Forelimb muscle (tissue), 1 donor: ENCODE measurements at places on chromosomes 4 and X. TPM values are rescaled to one million over a fixed set of nuclear protein-coding genes. Genes with fewer than 3 reads are reported as not detected.

GPRASP3 gene
- polyA plus RNA-seq, result 7.0 TPM

CLGN gene
- polyA plus RNA-seq, result 2.6 TPM

CENPE gene
- polyA plus RNA-seq, result 4.3 TPM

EPGN gene
- 0.32 TPM for polyA plus RNA-seq

CT83 gene
- polyA plus RNA-seq, result not detected

WDR1 gene
- polyA plus RNA-seq, result 169 TPM

S100P gene
- 0.67 TPM for polyA plus RNA-seq

ATP6AP2 gene
- polyA plus RNA-seq, result 59.7 TPM

PNMA6A gene
- 2.2 TPM for polyA plus RNA-seq

HSFX2 gene
- 0.18 TPM for polyA plus RNA-seq

SPANXN2 gene
- polyA plus RNA-seq, result not detected

ODAM gene
- not detected for polyA plus RNA-seq

PLXNA3 gene
- 39.1 TPM for polyA plus RNA-seq

SPANXN3 gene
- polyA plus RNA-seq, result not detected

SORBS2 gene
- polyA plus RNA-seq, result 21.3 TPM

ZFP92 gene
- polyA plus RNA-seq, result 0.90 TPM

TIGD4 gene
- 3.6 TPM for polyA plus RNA-seq

FMR1NB gene
- polyA plus RNA-seq, result not detected

TRIM2 gene
- 19.2 TPM for polyA plus RNA-seq

POLN gene
- polyA plus RNA-seq, result 3.0 TPM

NIPAL1 gene
- polyA plus RNA-seq, result 4.5 TPM

AKAP17A gene
- 26.7 TPM for polyA plus RNA-seq

ZDHHC15 gene
- 2.1 TPM for polyA plus RNA-seq

TKTL1 gene
- 0.22 TPM for polyA plus RNA-seq

KLKB1 gene
- polyA plus RNA-seq, result 0.15 TPM

TMPRSS11F gene
- polyA plus RNA-seq, result 0.06 TPM

HSFX1 gene
- 2.6 TPM for polyA plus RNA-seq

ZFYVE28 gene
- 1.7 TPM for polyA plus RNA-seq

TMPRSS11A gene
- 0.05 TPM for polyA plus RNA-seq
